ENCODE measurements at places on chromosomes 13 and 19.

- DNase-seq = no peak
Observed at GRCh38 chr13:31334994-31335557, 135.3 kb downstream of the B3GLCT start.

- DNase-seq = no peak
Observed at GRCh38 chr19:33621811-33622504, at the start of gene CHST8. Gene CHST8, plus strand, starts transcription at chr19:33621953. Its CDS starts 67,309 bp downstream, at chr19:33689262.

- no peak for DNase-seq
Observed at GRCh38 chr19:28409859-28410258, 803.1 kb downstream of the UQCRFS1 start.

- DNase-seq = no peak
Observed at GRCh38 chr19:55346725-55347441, 7.2 kb downstream of the KMT5C start.

DNA sequence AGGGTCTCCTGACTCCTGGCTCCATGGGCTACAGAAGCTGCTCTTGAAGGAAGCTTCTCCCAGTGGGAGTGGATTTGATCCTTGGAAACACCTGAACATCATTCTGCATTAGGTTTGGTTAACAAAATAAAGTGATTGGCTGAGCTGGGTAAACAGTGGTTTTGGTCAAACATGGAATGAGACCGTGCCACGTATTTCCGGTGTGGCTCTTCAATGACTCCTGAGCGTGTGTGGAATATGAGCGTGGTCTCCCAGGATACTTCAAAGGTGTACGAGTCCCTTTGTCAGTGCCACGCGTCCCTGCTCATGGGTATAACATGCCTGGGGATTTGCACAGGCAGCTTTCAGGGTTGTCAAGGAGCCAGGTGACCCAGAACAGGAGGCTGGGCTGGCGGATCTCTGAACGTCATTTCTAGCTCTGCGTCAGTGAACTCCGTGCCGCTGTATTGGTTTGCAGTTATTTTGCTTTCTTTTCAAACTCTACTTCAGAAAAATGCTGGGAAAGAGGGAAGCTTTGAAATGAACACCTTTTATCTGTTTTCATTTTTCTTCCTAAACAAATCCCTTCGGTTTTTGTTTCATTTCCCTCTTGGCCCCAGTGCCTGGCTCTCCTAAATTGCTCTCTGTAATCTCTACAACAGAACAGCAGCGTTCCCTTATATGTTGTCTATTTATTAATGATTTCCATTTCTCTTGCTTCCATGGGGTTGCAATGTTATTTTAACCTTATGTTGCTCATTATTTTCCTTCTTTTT, 26.3 kb upstream of the GJB6 start:
- DNase-seq = no peak

GRCh38 chr19:28443361-28443760, 769.6 kb downstream of the UQCRFS1 start:
- DNase-seq = no peak

GRCh38 chr13:79837741-79838450, 356.9 kb downstream of the NDFIP2 start:
- DNase-seq = no peak

- DNase-seq = no peak
Observed at GRCh38 chr13:23074075-23074828, 106.5 kb upstream of the SGCG start.

GRCh38 chr13:32026623-32027022, 5.0 kb upstream of the FRY start:
- no peak for DNase-seq

DNA sequence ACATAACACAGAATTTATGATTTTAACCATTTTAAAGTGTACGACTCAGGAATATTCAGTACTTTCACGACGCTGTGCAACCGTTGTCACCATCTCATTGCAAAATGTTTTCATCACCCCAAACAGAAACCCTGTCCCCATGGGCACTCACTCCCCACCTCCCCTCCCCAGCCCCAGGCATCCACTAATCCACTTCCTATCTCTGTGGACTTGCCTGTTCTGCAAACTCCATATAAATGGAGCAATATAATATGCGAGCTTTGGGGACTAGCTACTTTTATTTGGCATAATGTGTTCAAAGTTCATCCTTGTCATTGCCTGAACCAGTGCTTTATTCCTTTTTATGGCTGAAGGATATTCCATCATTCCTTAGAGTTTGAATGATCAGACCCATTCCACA, 7.3 kb upstream of the INSR start:
- no peak for DNase-seq

GRCh38 chr13:103703246-103703645, 637.0 kb upstream of the SLC10A2 start:
- DNase-seq = no peak

- no peak for DNase-seq
Observed at GRCh38 chr19:31749231-31749630, 400.0 kb upstream of the TSHZ3 start.

DNA sequence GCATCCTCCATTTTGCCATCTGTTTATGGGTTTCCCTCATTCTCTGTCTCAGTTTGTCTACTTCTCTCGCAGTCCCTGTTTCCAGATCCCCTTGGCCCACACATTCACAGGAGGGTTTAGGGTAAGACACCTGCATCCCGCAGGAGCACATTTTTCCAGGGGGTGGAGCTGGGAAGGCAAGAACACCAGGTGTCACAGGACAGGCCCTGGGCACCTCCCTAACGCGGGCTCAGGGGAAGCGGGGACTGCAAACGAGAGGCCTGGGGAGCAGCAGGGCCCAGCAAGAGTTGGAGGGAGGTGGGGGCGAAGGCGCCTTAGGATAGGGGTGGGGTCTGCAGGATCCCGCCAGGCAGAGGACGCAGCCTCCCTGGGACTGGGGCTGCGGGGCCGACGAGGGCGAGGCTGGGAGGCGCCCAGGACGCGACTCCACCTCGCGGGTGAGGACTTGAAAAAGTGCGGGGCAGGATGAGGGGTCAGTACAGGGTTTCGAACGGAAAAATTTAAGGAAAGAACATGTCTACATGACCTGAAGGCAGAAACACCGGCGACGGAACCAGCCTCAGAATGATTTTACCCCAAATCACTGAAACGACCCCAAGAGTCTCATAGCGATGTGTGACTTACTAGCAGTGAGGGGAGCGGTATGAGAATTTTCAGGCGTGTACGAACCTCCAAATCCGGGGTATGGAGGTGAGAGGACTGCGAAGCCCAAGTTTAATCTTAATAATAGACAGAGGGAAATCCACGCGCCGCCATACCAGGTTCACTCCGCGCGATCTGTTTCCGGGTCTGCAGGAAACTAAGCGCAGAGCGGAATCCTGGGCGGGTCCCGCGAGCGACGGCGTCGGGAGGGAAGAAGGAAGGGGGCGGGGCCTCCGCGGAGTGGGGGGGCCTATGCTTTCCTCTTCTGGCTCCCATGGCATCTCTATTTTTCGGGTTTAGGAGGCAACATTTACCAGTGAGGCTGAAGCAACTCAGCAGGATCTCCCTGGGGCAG, 7.1 kb upstream of the ERVV-2 start:
- DNase-seq = no peak

DNA sequence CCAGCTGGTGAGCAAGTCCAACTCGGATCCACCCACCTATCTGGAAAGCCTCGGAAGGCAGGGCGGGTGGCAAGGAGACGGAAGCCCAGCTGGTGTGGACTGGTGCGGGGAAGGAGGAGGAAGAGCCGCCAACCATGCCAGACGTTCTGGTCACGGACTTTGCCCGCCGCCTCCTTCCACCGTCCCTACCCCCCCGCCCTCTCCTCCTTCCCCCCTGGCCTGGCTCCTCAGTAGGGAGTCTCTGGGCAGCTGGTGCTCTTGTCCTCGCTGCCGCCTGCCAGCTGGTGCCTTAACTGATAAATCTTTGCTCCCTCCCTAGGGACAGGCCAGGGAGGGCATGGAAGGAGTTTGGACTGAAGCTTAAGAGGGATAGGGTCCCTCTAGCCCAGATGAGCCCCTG, 4.8 kb downstream of the SYNGR4 start:
- no peak for DNase-seq

DNA sequence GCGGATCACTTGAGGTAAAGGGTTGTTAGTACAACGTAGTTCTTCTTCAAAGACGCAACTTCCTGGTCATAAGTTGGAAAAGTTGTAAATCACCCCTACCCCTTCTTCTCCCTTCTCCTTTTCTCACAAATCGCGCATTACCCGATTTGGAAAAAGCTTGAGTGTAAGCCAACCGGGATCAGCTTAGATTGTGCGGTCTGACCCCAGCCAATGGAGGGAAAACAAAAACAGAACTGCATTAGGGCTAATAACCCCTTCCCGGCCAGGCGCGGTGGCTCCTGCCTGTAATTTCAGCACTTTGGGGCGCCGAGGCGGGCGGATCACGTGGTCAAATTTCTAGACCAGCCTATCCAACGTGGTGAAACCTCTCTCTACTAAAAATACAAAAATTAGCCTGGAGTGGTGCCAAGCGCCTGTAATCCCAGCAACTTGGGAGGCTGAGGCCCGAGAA, 806 bp downstream of the ZNF90 start:
- DNase-seq = no peak

GRCh38 chr19:14550201-14550754, 20.9 kb downstream of the TECR start:
- DNase-seq = no peak

DNA sequence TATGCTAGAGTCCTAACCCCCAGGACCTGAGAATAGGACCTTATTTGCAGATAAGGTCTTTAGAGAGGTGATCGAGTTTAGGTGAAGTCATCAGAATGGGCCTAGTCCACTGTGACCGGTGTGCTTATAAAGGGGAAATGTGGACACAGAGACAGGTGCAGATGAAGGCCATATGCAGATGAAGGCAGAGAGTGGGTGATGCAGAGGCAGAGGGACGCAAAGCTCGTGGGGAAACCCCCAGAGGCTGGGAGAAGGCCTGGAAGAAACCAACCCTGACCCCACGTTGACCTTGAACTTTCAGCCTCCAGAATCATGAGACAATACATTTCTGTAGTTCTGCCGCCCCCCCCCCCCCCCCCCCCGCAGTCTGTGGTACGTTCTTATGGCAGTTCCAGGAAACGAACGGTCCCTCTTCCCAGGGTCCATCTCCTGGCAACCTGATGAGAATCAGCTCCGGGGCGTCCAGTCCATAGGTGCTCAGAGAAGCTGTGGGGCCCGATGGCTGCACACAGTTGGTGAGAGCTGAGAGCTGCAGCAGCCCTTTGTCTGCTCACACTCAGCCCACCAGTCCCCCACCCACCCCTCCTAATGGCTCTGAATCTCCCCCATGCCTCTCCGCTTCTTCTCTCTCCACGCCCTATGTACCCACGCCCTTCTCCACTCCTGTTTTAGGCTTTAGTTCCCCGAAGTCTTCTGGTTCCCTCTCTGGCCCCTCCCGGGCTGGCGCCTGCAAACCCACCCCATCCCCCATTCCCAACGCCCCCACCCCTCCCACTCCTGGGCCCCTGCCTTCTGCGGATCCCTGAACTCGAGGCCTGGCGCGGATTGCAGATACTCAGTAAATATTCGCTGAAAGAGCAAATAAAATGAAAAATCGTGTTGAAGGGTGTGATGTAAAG, 218.3 kb upstream of the MAB21L1 start:
- DNase-seq = no peak

DNA sequence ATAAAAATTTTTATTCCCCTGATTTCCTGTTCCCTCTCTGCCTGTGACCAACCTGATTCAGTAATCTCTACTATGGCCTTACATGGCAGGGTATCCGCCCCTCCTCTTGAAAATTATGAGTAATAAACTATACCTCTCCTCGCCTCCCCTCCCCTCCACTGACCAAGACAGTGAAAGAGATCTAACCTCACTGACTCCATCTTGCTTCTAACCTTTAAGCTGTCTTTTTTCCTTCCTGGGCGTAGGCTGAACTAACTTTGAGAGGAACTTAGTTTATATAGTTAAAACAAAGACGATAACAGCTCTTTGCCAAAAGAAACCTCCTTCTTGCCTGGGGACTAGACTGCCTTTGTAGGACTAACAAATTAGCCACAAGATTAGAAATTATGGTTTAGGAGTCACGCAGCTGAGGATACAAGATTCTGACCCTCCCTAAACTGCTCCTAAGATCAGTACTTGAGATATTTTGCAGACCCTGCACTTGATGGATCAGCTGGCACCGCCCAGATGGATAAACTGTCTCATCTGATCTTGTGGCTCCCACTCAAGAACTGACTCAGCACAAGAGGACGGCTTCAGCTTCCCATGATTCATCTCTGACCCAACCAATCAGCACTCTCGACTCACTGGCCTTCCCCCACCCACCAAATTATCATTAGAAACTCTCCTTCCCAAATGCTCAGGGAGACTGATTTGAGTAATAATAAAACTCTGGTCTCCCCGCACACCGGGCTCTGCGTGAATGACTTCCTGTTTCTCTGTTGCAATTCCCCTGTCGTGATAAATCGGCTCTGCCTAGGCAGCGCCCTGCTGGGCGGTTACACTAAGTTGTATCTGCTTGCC, 187.1 kb downstream of the TDRD3 start:
- DNase-seq = no peak

DNA sequence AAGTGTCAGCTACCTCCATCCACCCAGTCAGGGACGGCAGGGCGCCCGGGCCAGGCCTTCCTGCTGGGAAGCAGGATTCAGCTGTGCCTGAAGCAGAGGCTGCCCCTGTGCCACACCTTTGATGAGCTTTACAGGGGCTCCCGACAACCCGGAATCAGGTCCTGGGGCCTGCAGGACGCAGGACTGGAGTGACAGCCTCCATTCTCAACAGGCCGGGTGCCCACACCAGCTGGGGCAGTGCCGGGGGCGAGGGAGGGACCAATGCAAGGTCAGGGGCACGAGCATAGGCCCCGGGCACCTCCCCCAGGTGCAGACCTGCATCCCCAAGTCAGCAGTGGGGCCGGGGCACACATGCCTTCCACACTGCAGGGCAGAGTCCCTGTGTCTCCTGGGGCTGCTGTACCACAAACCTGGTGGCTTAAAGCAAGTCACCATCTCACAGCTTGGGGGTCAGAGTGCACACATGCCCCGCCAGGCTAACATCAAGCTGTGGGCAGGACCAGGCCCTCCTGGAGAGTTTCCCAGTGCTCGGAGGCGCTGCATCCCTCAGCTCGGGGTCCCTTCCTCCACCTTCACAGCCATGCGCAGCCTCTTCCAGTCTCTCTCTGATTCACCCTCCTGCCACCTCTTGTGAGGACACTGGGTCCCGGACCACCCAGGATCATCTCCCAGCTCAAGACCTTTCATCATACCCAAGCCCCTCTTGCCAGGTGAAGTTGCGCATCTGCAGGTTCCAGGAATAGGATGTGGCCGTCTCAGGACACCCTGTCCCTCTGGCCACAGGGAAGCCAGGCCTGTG, 13.4 kb downstream of the UBXN6 start:
- DNase-seq = no peak

DNA sequence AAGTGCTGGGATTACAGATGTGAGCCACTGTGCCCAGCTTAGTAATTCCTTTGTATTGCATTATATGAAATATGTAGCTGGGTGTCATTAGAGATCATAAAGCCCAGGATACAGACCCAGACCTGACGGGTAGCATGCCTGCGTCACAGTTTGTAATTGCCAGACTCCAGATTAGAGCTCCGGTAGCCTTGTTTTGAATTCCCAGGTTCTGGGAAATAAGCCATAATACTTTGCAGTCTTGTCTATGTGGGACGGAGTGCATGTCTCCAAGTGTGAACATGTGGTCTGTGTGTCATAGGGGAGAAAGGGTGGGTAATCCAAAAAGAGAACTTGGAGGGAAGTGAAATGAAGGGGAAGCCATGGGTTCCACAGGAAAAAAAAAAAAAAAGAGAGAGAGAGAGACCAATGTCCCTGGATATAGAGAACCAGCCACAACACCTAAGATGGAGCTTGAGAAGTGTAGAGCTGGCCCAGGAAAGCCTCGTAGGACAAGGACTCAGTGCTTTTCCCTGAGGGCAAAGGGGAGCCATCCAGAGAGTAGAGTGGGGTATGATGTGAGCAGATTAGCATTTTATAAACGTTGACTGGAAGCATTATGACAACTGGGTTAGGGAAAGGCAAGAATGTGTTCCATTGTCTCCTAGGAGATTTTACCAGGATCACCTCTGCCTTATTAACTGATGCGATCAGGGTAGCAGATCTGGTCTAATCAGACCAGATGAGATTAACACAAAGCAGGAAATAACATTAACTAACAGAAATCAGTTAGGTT, 2.6 kb downstream of the ZSCAN4 start:
- DNase-seq = no peak

Measured in naive B cell (primary cell).